Renal cortex interstitium (tissue), 15 donors: ENCODE measurements at places on chromosomes 2 and 18. TPM values are rescaled to one million over a fixed set of nuclear protein-coding genes. Genes with fewer than 3 reads are reported as not detected.

The ACVR2A gene
- polyA plus RNA-seq: 25.1 TPM

GRCh38 chr2:239677453-239678185 lies 276.8 kb upstream of the HDAC4 start:
- DNase-seq: no peak

DNA sequence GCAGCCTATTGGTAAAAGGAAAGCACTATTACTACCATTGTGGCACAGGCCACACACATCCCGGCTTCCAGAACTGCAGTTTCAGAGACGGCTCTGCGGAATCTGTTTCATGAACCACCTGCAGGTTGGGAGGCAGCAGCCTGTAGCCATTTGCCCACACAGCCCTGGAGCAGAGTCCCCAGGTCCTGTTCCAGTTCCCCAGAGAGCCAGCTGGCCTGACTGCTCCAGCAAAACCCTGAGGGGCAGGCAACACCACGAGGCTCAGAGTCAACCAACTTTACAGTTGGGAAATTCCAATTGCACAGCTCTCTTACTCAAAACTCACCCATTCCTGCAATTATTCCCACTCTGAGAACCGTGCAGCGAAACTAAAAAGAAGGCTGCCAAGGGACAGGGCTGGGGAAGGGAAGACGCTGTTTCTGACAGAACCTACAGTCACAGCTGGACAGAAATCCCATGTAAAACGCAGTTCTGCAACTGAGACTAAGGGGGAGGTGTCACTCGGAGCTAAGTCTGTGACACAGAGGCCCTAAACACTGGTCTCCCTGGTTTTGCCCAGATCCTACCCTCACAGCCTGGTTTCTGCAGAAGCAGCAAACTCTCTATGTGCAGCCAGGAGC lies 219.4 kb downstream of the TMEM163 start:
- DNase-seq: no peak

The IL1R2 gene
- polyA plus RNA-seq: 0.27 TPM

GRCh38 chr2:167331636-167332232 lies 443.5 kb downstream of the XIRP2 start:
- DNase-seq: no peak

GRCh38 chr2:47088371-47089082 lies 66.6 kb downstream of the STPG4 start:
- DNase-seq: no peak

The FER1L5 gene
- 1.1 TPM for polyA plus RNA-seq

DNA sequence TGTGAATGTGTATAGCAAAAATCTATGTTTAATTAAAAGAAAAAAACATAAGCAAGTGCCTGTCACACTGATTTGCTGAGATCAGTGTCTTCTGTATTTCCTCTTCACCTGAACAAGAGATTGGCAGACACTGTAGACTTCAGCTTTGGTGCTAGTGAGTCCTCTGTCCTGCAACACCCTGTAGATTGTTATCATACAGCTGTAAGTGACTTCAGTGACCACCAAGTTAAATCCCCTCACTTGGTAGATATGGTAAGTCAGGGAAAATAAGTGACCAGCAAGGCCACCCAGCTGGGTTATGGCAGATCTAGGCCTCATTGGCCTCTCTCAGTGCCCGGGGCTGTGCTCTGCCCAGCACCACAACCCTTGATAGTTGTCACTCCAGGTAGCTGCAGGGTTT lies 119.7 kb upstream of the EML6 start:
- no peak for DNase-seq

The HRH4 gene
- polyA plus RNA-seq: 0.17 TPM

DNA sequence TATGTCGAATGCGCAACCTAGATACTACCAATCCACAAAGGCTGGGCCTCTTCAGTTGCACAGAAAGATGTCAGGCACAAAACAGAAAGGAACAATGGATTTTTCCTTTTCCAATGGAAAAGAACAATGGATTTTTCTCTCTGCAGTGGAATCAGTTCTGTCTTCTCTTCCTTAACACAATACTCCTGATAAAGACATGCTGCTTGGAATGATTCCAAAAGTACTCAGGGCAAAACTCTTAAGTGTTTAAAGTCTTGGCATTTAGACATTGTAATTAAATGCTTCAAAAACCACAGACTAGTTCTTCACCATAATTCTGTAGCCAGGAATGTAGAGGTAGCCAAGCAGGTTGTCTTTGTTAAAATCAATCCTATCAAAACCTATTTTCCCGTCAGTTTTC lies 46.7 kb upstream of the FLACC1 start:
- DNase-seq: no peak

GRCh38 chr2:88669482-88670214 lies 21.8 kb upstream of the RPIA start:
- DNase-seq: no peak

DNA sequence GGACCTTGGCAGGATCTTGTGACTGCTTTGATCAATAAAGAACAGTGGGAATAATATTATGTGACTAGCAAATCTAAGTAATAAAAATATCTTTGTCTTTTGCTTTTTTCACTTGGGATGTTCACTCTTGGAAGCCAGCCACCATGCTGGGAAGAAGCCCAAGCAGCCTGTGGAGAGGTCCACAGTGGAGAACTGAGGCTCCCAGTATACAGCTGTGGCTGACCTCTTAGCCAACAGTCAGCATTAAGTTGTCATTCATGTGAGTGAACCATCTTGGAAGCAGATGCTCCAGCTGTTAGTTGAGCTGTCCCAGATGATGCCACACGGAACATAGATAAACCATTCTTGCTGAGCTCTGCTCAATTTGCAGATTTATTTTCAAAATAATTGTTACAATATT lies 160.0 kb downstream of the OSR1 start:
- DNase-seq: no peak

- DNase-seq: no peak
These were observed 1.4 kb upstream of the BCL2 start for GRCh38 chr18:63320975-63321265.

GRCh38 chr2:219261024-219261855 lies 7.5 kb upstream of the TUBA4A start:
- no peak for DNase-seq

The NDC80 gene
- polyA plus RNA-seq: 35.2 TPM

The CPLX4 gene
- polyA plus RNA-seq: 0.16 TPM

GRCh38 chr2:150374492-150374891 lies 113.0 kb downstream of the RND3 start:
- DNase-seq: no peak

The FAM124B gene
- 2.2 TPM for polyA plus RNA-seq

- no peak for DNase-seq
These were observed 33.4 kb upstream of the MGAT5 start for GRCh38 chr2:134220344-134220974.

DNA sequence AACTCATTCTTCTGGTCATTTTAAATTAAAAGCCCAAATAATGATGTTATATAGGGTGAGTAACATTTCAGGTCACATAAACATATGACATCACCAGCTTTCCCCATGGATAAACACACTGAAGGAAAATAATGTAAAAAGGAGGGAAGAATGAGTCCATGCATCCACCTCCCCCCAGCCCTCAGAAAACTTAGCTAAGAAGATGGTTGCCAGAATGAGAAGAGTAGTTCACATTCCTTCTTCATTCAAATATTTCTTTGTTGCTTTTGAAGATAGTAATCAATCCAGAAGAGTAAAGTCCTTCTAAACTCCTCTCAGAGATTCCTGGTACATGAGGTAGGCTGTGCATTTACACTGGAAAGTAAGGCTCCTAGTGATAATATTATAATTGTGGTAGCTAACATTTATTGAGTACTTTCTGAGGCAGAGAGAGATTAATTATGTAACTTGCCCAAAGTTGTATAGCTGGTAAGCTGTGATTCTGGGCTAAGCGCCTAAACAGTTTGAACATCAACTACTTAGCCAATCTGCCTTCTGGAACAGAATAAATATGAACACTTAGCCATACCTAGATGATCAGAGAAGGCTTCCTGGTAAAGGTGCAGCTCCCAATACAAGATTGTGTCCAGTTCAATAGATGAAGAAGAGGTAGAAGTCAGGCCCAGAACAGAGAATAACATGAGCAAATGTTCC lies 256.7 kb upstream of the FN1 start:
- DNase-seq: no peak

GRCh38 chr2:68086166-68086565 lies 23.4 kb upstream of the C1D start:
- DNase-seq: no peak

The MAL gene
- polyA plus RNA-seq: 271 TPM

DNA sequence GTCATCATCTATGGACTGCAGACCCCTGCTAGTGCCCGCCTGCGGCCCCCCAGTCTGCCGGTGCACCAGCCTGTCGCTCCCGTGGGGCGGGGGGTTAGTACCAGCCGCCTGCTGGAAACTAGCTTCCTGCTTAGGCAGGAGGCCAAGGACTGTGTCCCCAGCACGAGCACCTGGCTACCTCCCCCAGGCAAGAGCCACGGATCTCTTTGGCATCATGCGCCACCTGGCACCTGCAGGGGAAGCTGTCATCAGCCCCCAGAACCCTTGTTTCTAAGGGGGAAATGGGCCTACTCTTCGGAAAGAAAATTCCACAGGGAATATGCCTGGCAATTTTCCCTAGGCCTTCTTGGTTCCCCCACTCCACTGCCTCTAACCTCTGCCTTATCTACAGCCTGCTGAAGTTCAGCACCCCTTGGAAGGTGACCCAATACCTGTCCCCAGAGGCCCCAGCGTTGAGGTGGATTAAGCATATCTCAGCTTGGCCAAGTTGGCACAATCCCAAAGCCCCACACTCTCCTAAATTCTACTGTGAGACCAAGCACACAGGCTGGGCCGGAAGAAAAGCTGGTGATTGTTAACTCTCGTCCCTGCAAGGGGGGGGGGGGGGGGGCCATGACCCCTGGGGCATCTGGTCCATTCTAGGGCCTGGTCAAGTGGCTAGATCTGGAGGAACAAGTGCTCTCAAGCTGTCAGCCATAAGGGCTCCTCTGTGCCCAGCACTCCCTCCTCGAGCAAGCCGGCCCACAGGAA lies 62.0 kb upstream of the POMC start:
- no peak for DNase-seq

The ROCK2 gene
- polyA plus RNA-seq: 48.4 TPM

The CCL20 gene
- polyA plus RNA-seq: not detected

GRCh38 chr18:76306685-76307292 lies 188.3 kb downstream of the ZNF516 start:
- DNase-seq: no peak

- peak; percentile 42 for DNase-seq
These were observed 81.5 kb upstream of the LDLRAD4 start for GRCh38 chr18:13136904-13137669.
